ENCODE measurements at places on chromosomes 5 and 9. TPM values are rescaled to one million over a fixed set of nuclear protein-coding genes. Genes with fewer than 3 reads are reported as not detected.

The FAM153A gene
- total RNA-seq: 0.58 TPM

The IL33 gene
- total RNA-seq: 11.8 TPM

The ZNF658 gene
- total RNA-seq: 6.6 TPM

The TMED9 gene
- total RNA-seq: 91.2 TPM

The RAD23B gene
- 81.3 TPM for total RNA-seq

The FOXD4L3 gene
- total RNA-seq: not detected

The PCDHGB4 gene
- 14.1 TPM for total RNA-seq

The FCN1 gene
- total RNA-seq: 24.3 TPM

The GTF2H2 gene
- total RNA-seq: 38.4 TPM

The BTNL3 gene
- total RNA-seq: not detected

The ACOT12 gene
- total RNA-seq: 1.3 TPM

The INSL4 gene
- total RNA-seq: not detected

The INSL6 gene
- total RNA-seq: not detected

The TAF11L5 gene
- total RNA-seq: not detected

The RNF183 gene
- 3.1 TPM for total RNA-seq

The FOXD4L4 gene
- 0.06 TPM for total RNA-seq

The FLT4 gene
- 39.1 TPM for total RNA-seq

The IRGM gene
- 0.12 TPM for total RNA-seq

The IFNB1 gene
- not detected for total RNA-seq

The MEIKIN gene
- not detected for total RNA-seq

The SPRY4 gene
- total RNA-seq: 26.0 TPM

The CFAP90 gene
- total RNA-seq: 3.2 TPM

The NOL8 gene
- total RNA-seq: 18.5 TPM

The C5orf24 gene
- total RNA-seq: 63.1 TPM

The KIAA1191 gene
- total RNA-seq: 75.4 TPM

The PCDHA13 gene
- total RNA-seq: 0.88 TPM

The ZDHHC21 gene
- 21.7 TPM for total RNA-seq
